A549 treated with CpdA at 1 μM for 4 hours (cell line): ENCODE measurements at places on chromosomes 13 and 19. TPM values are rescaled to one million over a fixed set of nuclear protein-coding genes. Genes with fewer than 3 reads are reported as not detected.

Gene OSCAR
- 0.21 to 0.51 TPM (median 0.30 TPM) in 5 replicates for total RNA-seq

Gene GSK3A
- 109 to 175 TPM (median 164 TPM) in 5 replicates for total RNA-seq

Gene CEACAM16
- 0.08 to 0.23 TPM (median 0.11 TPM) in 3 of 5 replicates, not detected in the others for total RNA-seq

Gene CCDC70
- 0.05 to 0.15 TPM in 2 of 5 replicates, not detected in the others for total RNA-seq

Gene ZNF91
- total RNA-seq = 0.09 to 1.1 TPM (median 0.38 TPM) in 5 replicates

Gene LEUTX
- not detected in 5 replicates for total RNA-seq
